ENCODE measurements at places on chromosomes 2 and 18.

DNA sequence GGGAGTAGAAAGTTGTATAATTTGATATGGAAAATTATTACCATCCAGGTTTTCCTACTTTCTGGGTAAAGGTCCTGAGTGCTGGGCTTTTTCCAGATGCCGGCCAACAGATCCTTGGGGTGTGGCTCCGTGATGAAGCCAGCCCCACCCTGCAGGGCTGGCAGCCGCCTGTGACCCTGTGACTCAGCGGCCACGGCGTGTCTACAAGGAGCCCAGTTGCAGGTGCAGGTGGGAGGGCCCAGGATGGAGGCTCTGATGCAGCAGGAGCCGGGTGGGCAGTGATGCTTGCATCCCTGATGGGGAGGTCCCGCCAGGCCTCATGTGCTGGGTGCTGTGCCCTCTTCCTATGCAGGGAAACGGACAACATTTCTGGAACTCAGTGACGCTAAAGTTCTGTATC lies 96.0 kb upstream of the ALKAL2 start:
- no peak for DNase-seq

- no peak for DNase-seq
Measured at GRCh38 chr18:46677611-46678010, 20.6 kb upstream of the LOXHD1 start.

- DNase-seq: no peak
Measured at GRCh38 chr2:189618197-189618596, 37.6 kb upstream of the SLC40A1 start.

- no peak for DNase-seq
Measured at GRCh38 chr2:48126162-48126561, 219.9 kb upstream of the FBXO11 start.

- peak; percentile 0 for DNase-seq
Measured at GRCh38 chr2:178761759-178762371, 45.4 kb downstream of the TTN start.

GRCh38 chr18:48987821-48988220 lies 37.1 kb upstream of the SMAD7 start:
- no peak for DNase-seq
